MG63 (cell line): ENCODE measurements at places on chromosomes 7 and 10. TPM values are rescaled to one million over a fixed set of nuclear protein-coding genes. Genes with fewer than 3 reads are reported as not detected.
A peak's percentile ranks its signal among the peaks of the same experiment; 100 is the strongest.

DNA sequence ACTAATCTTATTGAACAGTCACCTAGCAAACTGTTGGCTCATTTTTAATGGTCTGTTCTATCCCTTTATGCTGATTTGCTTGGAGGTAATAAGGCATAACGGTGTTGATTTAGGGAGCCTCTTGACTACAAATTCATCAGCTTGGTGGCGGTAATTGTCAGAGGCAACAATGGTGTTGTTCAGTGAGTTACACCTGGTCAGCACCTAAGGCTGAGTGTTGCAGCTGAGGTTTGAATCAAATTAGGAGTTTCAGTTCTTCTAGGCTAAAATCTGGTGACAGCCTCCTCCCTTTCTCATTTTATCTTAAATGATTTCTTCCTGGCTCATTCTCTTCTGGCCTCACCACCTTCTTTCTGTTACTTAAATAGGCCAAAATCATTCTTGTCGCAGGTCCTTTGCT lies 42.3 kb upstream of the SP8 start:
- DNase-seq, result no peak

DNA sequence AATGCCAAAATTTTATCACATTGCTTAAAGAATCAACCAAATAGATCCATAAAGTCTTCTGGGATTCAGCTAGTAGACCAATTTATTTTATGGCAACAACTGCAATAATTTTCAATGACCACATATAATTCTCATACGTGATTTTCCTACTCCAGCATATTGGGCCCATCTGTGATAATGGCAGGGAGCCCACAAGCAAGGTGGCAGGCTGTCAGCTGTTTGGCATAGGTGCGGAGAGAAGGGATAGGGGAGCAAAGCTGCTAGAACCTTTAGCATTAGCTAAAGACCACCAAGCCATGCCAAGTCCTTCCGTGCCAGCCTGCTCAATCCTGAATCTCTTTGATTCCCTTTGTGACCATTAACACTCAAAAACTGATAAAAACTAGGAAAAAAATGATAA lies 721.2 kb downstream of the XPNPEP1 start:
- no peak for DNase-seq

GRCh38 chr10:29648983-29649268 lies 14.2 kb upstream of the SVIL start:
- DNase-seq, result peak; percentile 61

GRCh38 chr7:133556553-133556952 lies 303.7 kb downstream of the EXOC4 start:
- DNase-seq, result no peak

- DNase-seq, result peak; percentile 82
Measured at GRCh38 chr7:33905389-33906032, at the start of gene BMPER. Gene BMPER (plus strand): TSS chr7:33905539. CDS start chr7:33905614, 75 bp downstream.

DNA sequence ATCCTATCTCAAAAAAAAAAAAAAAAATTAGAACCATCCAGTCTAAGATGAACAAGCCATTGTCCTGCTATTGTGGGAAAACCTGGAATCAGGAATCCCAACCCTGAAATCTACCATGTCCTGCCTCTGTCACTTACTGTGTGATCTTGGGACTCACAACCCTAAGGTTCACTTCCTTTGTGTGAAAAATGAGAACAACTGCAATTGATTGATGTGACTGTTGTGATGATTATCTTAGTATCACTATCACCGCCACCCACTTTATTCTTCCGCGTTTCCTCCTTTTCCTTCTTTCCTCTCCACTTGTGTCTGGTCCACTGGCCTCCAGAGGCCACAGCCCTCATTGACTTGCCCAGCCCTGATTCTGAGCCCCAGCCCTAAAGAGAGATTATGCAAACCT lies 12.6 kb upstream of the PRTFDC1 start:
- DNase-seq, result no peak

DNA sequence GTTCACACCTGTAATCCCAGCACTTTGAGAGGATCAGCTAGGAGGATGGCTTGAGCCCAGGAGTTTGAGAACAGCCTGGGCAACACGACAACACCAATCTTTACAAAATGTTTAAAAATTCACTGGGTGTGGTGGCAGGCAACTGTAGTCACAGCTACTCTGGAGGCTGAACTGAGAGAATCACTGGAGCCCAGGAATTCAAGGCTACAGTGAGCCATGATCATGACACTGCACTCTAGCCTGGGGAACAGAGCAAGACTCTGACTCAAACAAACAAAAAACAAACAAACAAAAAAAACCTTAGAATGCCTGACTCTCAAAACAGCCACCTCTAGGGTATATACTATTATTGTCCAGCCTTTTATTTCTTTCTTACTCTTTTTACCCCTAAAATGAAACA lies 56.5 kb upstream of the PAPSS2 start:
- peak; percentile 36 for DNase-seq

GRCh38 chr7:116212869-116213268 lies 2.5 kb downstream of the TES start:
- no peak for DNase-seq

Gene TEX47
- total RNA-seq, result not detected in 2 replicates
